Midbrain (tissue), 1 donor: ENCODE measurements at places on chromosomes 7 and 10.

DNA sequence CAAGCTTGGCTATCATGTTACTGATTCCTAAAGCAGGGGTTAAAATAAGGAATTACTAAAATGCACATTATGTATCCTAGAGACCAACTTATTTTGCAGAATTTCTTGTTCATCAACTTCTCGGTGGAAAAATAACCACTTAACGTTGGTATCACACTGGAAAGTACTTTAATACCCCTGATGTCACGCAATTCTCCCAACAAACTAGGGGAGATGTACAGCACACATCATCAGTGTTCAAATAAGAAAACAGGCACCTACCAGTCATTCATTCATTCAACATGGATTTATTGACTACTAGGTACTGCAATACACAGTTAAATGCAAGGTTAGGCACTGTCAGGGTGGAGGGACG, 648 bp downstream of the HUS1 start:
- DNase-seq = no peak

- no peak for DNase-seq
Measured at GRCh38 chr10:36109399-36110023, 467.4 kb upstream of the FZD8 start.

DNA sequence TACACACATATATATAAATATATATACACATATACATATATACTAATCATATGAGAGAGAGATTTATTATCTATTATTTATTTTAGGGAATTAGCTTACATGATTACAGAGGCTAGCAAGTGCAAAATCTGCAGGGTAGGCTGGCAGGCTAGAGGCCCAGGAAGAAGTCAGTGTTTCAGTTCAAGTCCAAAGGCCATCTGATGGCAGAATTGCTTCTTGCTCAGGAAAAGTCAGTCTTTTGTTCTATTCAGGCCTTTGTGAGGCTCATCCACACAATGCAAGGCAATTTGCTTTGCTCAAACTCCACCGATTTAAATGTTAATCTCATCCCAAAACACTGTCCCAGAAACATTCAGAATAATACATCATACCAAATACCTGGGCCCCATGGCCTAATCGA, 2.6 kb upstream of the C10orf120 start:
- DNase-seq = peak; percentile 41

DNA sequence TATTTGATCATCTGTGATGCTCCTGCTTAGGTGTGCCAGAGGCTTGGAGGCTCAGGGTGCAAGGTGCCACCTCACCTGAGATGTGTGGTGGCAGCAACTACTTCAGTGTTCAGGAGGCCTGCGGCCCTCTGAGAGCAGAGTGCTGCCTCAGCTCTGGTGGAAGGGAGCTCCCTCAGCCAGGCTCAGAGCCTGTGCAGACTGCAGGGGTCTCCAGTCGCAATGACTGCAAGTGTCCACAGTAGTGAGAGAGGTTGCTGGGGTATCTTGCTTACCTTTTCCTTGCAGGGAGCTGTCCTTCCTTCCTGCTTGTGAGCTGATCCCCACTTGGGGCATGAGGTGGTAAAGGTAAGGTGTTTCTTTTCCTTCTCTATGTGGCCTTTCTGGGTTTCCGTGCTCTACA, 131.0 kb upstream of the GAD2 start:
- DNase-seq = no peak

- DNase-seq = no peak
Measured at GRCh38 chr10:128257428-128257827, 131.2 kb upstream of the MKI67 start.

DNA sequence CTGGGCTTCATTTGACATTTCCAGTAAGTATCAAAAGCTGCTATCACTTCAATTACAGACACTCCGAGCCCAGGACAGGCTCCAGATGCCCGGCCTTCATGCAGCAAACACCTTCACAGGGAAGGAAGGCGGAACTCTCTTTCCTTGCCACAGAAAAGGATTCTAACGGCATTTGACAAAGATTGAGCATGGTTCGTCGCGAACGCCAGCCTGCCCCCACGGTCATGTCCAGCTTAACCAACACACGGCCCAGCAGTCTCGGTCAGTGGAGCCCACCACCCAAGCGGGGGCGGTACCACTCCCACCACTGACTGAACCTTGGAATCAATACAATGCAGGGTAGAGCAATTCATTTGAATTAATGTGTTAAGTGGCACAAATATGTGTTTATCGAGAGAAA, 607.2 kb downstream of the DNAJB6 start:
- DNase-seq = no peak

DNA sequence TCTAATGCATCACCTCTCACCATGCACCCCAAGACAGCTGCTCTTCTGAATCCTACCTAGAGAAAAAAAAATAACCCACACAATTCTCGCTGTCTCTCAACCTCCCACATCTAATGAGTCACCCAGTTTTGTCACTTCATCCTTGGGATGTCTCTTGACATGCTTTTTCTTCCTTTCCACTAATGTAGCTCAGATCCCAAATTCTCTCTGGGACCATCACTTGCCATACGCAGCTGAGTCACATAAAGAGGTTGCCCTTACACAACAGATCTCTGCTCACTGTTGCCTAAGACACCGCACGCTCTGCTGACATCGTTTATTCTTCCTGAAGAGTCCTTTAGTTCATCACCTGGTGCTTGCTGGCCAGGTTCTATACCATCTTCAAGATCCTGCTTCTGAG, 606.0 kb upstream of the GALNT17 start:
- DNase-seq = no peak

DNA sequence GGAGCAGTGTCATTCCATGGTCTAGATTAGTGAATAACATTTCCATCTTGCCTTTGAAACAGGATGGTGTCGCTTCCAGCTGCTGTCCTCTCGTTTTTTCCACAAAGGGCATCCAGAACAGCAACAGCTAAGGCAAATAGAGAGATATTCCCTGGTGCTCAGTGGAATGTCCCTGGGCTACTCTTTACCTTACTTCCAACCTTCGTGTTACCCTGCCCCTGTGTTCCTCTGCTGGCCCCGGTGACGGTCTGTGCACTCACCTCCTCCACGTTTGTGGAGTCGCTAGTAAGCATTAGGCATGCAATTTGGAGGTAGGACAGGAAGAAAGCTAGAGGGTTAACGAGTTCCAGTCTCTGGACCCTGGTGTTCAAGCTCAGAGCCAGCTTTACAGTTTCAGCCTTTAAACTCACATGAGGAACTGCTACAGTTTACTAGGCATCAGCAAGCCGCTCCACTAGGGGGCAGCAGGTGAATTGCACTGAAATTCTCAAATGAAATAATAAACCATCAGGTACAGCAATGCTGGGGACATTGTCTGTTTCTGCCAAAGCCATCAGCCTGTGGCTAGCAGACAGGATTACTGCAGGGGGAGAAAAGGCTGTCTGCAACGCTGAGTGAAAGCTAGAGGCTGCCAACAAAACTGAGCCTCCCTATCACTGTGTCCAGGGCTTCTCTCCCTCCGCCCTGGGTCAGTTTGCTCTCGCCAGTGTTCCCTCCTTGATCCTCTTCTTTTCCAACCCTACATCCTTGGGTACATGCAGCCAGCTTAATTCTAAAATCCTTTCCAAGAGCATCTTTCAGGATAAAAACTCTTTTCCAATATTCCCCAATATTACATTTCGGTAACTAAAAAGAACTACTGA, 9.0 kb downstream of the MRPL32 start:
- DNase-seq = peak; percentile 79

- DNase-seq = no peak
Measured at GRCh38 chr10:84179059-84179710, 5.6 kb downstream of the GPR15LG start.

GRCh38 chr7:17772581-17773288, 167.6 kb downstream of the SNX13 start:
- DNase-seq = no peak

DNA sequence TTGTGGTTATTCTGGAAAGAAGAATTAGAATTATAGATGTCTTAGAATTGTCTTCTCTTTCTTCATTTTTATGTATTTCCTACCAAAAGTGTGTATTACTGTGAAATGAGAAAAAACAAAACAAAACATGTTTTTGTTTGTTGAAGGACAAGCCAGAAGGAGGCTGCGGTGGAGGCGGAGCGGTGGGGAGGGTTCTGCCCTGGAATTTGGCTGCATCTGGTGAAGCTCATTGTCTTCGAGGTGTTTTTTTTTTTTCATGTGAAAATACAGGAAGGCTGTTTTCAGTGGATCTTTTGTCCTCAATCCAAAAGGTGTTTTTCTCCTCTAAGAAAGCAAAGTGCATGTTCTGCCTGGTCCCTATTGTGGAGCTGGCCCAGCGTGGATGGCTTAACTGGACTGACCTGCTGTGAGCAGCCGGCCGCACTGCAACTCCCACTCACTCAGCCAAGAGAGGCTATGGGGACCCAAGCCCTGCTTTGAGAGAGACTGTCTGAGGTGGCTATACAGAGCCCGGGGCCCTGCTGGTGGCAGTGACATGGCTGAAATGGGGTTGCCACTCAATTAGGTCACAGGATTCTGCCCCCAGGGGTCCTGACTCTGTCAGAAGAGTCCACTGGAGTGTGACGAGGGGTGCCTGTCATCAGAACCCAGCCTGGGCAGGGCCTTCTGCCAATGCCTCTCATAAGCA, 184.9 kb upstream of the MKI67 start:
- no peak for DNase-seq

DNA sequence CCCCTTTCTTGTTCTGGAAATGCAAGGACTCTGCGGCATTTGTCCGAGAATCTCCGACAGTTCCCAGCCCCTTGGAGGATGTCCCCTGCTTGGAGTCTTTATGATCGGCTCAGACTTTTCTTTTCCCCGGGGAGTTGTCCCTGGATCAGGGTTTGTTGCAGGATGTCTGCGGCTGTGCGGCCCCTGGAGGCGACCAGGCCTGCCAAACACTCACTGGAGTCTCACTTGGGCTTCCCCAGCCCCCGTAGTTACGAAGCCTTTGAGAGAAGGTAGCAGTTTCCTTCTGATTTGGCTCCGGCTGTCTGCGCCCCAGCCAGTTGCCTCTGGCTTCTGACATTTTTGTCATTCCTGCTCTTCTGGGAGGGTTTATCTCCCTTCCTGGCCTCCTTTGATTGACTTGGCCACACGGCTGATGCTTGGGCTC, 16.1 kb downstream of the COL26A1 start:
- no peak for DNase-seq

GRCh38 chr10:52568309-52568708, 204.3 kb downstream of the MBL2 start:
- DNase-seq = no peak

GRCh38 chr7:57328963-57329362, 121.0 kb upstream of the ZNF716 start:
- DNase-seq = no peak

DNA sequence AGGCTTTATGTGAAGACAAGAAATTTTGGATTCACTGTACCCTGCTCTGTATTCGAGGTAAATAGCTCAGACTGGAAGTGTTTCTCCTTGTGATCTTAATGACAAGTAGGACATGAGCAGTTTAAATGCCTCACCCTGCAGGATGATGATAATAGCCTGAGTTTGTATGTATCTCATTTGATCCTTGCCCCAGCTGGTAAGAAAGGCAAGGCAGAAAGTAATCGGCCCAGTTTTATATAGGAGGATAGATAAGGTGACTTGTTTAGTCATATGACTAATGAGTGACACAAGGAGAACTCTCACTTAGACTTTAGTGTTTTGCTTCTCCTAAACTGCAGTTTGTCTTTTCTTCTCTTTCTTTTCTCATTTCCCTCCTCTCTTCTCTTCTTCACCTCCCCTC, 372.6 kb downstream of the PHF14 start:
- no peak for DNase-seq

DNA sequence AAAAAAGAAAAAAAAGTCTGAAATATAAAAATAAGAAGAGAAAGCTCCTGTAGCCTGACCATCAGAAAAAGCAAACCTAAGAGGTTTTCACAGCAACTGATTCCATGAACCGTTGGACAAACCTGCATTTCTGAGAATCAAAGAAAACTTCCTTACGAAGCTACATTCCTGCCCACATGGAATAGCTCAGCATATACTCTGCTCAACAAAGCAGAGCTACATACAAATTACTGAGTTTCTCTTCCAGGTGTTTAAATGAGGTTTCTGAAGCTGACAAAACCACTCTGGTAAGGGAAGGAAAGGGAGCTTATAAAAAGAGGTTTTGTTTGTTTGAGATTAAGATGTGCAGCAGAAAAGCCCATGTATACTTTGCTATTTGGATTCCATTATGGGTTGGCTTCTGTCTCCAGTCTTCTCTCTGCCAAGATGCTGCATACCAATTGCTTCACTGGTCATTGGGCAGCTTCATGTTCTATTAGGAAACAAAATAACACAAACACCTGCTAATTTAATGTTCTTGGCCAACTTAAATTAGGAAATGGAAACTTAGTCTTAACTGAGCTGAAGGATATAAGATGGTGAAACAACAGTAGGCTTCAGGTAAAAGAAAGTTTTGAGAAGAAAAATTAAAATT, 314.1 kb downstream of the LRRTM3 start:
- DNase-seq = no peak

GRCh38 chr7:111835066-111835465, 272.8 kb upstream of the IMMP2L start:
- DNase-seq = no peak

DNA sequence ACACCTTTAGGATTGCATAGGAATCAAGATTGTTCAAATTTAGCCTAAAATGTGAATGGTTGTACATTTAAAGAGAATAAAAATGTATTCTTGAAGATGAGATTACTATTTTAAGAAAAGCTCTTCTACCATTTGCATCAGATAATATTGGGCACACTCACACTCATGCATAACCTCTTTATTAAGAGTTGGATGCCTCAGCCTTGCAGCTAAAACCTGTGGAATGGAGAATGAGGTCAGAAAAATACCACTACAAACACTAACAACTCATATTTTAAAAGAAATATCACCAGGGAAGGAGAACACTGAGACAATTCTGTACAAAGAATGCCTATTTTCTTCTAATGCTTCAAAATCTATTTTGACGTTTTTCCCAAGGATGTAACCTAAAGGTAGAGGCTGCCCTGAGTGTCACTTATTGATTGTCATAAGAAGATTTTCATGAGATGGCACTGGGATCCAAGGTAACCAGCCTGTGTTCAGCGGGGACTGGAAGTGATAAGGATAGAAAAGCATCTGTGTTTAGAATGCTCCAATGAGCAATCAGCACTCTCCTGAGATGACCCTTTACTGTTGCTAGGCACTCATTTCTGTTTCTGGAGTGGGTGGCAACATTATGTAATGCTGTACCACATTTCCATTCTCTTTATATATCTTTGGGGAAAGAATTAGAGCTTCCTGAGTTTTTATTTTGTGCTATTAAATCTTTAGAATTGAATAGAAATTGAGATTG, 26.6 kb downstream of the REEP3 start:
- DNase-seq = no peak

- DNase-seq = no peak
Measured at GRCh38 chr10:70541736-70542564, 60.6 kb downstream of the PRF1 start.

DNA sequence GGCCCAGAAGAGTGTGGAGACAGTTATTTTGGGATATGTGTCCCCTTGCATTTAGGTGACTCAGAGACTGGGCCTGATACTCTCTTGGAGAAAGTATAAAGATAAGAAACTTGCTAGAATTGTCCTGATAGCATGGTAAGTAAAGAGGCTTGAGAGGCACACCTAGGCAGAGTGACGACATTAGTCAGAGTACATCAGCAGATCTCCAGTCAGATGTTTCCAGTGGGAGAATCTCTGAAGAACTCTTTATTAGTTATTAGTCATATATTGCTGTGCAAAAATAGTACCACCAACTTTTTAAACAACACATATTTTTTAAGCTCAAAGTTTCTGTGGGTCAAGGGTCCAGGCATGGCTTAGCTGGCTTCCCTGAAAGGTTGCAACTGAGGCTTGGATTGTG, 182.6 kb downstream of the NEBL start:
- DNase-seq = no peak

- DNase-seq = no peak
Measured at GRCh38 chr10:30812018-30812851, 182.7 kb upstream of the LYZL2 start.

GRCh38 chr10:132326925-132327324, 5.1 kb upstream of the LRRC27 start:
- no peak for DNase-seq
